Dermis blood vessel endothelial cell (primary cell): ENCODE measurements at places on chromosomes 5 and 9.

- no peak for DNase-seq
Observed at GRCh38 chr9:32454280-32454679, 69.8 kb downstream of the ACO1 start.

DNA sequence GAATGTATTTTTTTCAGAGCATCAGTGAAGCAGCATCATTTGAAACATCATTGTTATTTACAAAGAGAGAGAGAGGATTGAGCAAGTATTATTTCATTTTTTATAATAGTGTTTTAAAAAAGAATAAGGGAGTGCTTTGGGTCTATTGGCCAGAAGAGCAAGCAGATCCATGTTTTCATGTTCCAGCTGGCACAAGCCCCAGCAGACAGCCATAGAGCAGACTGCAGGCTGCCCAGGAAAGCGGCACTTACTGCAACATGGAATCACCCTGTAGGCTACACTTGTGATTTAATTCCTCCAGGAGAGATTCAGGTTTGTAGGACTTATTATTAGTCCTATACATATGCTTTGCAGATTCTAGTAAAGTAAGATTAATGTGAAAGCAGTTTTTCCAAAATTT, 407.0 kb upstream of the GRAMD2B start:
- no peak for DNase-seq

DNA sequence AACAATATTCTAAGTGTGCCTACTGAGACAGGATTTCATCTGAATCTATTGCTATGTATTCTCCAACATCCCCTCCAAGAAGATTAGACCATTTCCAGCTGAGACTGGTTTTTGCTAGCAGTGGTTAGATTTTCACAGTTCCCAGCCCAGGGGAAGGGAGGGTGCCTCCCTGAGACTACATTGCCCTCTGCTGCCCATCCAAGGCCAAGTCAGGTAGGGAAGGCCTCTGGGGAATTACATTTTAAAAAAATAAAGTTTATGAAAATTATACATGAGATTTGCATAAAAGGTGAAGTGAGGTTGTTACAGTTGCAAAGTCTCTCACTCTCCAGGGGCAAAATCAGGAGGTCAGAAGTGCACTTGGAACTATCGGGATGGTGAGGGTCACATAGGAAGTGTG, 28.0 kb upstream of the SYK start:
- no peak for DNase-seq

GRCh38 chr5:125113328-125113727, 366.9 kb upstream of the ZNF608 start:
- no peak for DNase-seq

DNA sequence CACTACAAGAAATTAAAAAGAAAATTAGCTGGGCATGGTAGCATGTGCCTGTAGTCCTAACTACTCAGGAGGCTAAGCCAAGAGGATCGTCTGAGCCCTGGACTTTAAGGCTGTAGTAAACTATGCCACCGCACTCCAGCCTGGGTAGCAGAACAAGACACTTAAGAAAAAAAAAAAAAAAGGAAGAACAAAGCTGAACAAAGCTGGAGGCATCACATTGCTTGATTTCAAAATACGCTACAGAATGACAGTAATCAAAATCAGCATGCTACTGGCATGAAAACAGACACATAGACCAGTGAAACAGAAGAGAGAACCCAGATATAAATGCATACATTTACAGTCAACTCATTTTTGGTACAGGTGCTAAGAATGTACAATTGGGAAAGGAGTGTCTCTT, 14.5 kb upstream of the OTULIN start:
- no peak for DNase-seq
